ENCODE measurements at places on chromosomes 6 and 20.

DNA sequence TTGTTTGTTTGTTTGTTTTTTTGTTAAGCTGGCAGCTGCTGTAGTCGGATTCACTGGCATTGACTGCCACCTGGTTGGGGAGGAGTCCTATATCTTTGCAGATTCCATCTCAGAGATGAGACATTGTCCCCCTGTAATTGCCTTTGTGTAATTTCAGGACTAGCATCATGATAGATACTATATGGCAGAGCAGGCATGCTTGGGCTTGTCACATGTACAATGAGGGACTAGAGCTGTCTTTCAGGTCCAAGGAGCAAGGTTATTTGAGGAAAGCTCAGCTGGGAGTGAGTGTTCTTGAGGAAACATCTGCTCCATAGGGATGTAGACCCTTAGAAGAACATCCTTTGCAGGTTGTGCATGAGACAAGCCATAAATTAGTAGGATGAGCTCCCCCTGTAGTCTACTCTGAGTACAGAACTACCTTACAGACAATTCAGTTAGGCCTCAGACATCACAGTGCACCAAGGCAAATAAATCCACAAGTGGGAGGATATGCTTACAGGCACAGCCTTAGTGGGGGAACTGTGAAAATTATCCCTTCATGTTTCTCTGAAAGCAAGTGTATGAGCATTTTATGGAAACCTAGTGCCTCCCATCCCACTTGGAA is 62.1 kb downstream of the BMP2 start:
- DNase-seq: no peak

DNA sequence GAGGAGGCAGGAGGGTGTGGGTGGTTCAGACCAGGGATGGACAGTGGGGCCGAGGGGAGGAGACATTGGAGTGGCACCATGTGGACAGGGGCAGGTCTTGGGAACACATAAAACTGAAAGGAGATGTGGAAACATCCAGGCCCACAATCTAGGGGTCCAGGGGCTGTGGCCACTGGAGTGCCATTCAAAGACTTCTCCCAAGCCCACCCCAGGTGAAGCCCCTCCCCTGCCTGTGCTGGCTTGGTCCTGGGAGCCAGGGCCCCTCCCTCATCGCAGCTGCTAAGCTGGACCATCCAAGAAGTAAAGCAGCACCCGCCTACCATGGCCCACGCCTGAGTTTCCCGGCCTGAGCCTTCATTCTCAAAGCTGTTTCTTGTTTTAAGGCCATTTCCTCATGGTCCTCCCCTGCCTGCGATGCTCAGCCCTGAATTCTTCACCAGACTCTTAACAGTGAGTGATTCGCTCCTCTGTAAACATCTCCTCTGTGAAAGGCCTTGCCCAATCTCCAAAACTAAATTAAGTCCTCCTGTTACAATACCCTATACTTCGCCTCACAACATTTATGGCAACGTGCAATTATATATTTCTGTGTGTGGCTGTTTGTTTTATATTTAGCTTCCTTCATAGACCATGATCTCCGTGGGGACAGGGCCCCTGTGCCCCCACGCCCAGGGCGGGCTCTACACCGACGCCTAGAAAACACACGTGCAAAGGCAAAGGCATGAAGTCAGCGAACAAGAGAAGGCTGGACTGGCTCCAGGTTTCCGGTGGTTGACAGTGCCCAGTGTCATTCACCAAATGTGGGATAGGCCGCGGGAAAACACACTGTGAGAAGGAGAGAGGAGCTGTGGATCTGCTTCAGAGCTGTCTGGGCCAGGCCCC is 267.8 kb downstream of the ERMARD start:
- DNase-seq: no peak

- DNase-seq: no peak
Measured at GRCh38 chr6:159758031-159759001, 3.5 kb upstream of the ACAT2 start.

- DNase-seq: no peak
Measured at GRCh38 chr6:170226647-170227046, 64.2 kb downstream of the DLL1 start.

- DNase-seq: no peak
Measured at GRCh38 chr20:1429143-1429728, 36.4 kb upstream of the FKBP1A start.

DNA sequence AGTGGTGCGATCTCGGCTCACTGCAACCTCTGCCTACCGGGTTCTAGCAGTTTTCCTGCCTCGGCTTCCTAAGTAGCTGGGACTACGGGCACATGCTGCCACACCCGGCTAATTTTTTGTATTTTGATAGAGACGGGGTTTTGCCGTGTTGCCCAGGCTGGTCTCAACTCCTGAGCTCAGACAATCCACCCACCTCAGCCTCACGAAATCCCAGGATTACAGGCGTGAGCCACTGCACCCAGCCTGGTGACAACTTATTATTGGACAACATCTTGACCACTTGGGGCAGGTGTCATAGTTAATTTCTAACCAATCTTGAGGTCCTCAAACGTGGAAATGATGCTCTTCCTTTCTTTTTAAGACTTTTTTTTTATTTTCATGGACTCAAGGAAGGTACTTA is 303.6 kb downstream of the CLIC5 start:
- no peak for DNase-seq

DNA sequence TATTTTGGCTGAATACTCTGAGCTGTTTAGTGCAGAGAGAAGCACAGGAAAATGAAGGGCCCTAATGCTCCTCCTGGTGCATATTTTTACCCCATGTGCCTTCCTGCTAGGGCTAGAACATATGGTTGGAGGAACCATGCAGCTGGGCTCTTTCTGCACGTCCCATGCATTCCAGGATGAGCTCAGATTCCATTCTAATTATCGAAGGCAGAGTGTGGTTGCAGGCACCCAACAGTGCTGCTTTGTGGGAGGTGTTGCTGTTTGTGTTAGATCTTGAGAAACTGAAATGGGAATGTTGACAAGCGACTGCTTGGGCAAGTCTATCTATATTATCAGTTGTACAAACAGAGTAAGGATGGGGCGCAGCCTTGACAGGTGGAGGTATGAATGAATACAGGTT is 419.5 kb downstream of the DHX35 start:
- DNase-seq: no peak

GRCh38 chr6:39203436-39204159 is 25.7 kb downstream of the KCNK5 start:
- no peak for DNase-seq

GRCh38 chr6:130161683-130162404 is 60.9 kb downstream of the SAMD3 start:
- DNase-seq: no peak

- no peak for DNase-seq
Measured at GRCh38 chr6:163962627-163963117, 548.2 kb downstream of the QKI start.

DNA sequence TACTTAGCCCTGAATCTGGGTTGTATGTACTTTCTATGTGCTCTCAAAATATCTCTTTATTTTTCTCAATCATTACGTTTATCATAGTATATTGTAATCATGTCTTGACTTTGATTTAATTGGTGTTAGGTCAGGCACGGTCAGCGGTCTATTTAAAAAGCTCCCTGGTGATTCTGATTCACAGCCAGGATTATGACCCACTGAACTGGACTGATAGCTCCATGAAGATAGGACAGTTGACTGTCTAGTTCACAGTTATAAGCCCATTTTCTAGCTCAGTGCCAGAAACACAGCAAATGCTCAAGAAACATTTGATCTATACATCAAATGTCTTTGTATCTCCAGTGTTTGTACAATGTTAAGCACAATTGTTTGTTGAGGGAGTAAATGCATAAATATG is 111.5 kb upstream of the CCN2 start:
- no peak for DNase-seq

All from globus pallidus (tissue), 1 donor.